Tibial nerve (tissue), 4 donors: ENCODE measurements at places on chromosomes 2 and 18. TPM values are rescaled to one million over a fixed set of nuclear protein-coding genes. Genes with fewer than 3 reads are reported as not detected.

TRABD2A gene
- total RNA-seq, result not detected

PARD3B gene
- total RNA-seq, result 47.4 TPM

IL1RL1 gene
- 6.1 TPM for total RNA-seq

CTNNA2 gene
- total RNA-seq, result 0.87 TPM

ADGRF3 gene
- under 0.01 TPM for total RNA-seq

LBX2 gene
- total RNA-seq, result 0.44 TPM

GPR155 gene
- total RNA-seq, result 8.6 TPM

REEP1 gene
- total RNA-seq, result 3.3 TPM

CNTNAP5 gene
- not detected for total RNA-seq

ADD2 gene
- total RNA-seq, result 4.2 TPM

TRIM43 gene
- not detected for total RNA-seq

VWC2L gene
- total RNA-seq, result not detected

POTEI gene
- total RNA-seq, result not detected

HDAC4 gene
- total RNA-seq, result 68.0 TPM

MC5R gene
- not detected for total RNA-seq

TNFRSF11A gene
- total RNA-seq, result 5.5 TPM

GATA6 gene
- 8.4 TPM for total RNA-seq

OTOF gene
- 0.30 TPM for total RNA-seq

SKOR2 gene
- not detected for total RNA-seq

RAB17 gene
- not detected for total RNA-seq

C2orf80 gene
- total RNA-seq, result not detected

ALLC gene
- 16.6 TPM for total RNA-seq

TUBA4B gene
- total RNA-seq, result not detected

AKAIN1 gene
- total RNA-seq, result not detected

TAF1B gene
- 10.8 TPM for total RNA-seq
